ENCODE measurements at places on chromosomes 2 and 18. TPM values are rescaled to one million over a fixed set of nuclear protein-coding genes. Genes with fewer than 3 reads are reported as not detected.

VIT gene
- 10.0 TPM for total RNA-seq

NAT8 gene
- total RNA-seq, result not detected

SKOR2 gene
- total RNA-seq, result not detected

RAD51AP2 gene
- total RNA-seq, result not detected

CIB4 gene
- not detected for total RNA-seq

COLEC11 gene
- total RNA-seq, result not detected

RSAD2 gene
- total RNA-seq, result under 0.01 TPM

WNT10A gene
- not detected for total RNA-seq

FBLN7 gene
- 0.47 TPM for total RNA-seq

EPAS1 gene
- total RNA-seq, result 22.7 TPM

METTL8 gene
- 7.7 TPM for total RNA-seq

TMEM169 gene
- total RNA-seq, result 0.26 TPM

CDH20 gene
- not detected for total RNA-seq

FEV gene
- not detected for total RNA-seq

FZD7 gene
- total RNA-seq, result 71.2 TPM

ASIC4 gene
- 0.16 TPM for total RNA-seq

Measured in bronchial smooth muscle cell (primary cell).